ENCODE measurements at places on chromosomes 1 and 21.
A peak's percentile ranks its signal among the peaks of the same experiment; 100 is the strongest.

- no peak for DNase-seq
Observed at GRCh38 chr1:184836141-184836540, 81.5 kb upstream of the EDEM3 start.

- no peak for DNase-seq
Observed at GRCh38 chr1:185402930-185403329, 85.9 kb upstream of the IVNS1ABP start.

GRCh38 chr1:153790966-153791647 lies 15.9 kb downstream of the SLC27A3 start:
- no peak for DNase-seq

GRCh38 chr1:211612786-211613107 lies 33.8 kb upstream of the SLC30A1 start:
- no peak for DNase-seq

- peak; percentile 95 for DNase-seq
Observed at GRCh38 chr1:201597551-201598230, 58.8 kb downstream of the NAV1 start.

DNA sequence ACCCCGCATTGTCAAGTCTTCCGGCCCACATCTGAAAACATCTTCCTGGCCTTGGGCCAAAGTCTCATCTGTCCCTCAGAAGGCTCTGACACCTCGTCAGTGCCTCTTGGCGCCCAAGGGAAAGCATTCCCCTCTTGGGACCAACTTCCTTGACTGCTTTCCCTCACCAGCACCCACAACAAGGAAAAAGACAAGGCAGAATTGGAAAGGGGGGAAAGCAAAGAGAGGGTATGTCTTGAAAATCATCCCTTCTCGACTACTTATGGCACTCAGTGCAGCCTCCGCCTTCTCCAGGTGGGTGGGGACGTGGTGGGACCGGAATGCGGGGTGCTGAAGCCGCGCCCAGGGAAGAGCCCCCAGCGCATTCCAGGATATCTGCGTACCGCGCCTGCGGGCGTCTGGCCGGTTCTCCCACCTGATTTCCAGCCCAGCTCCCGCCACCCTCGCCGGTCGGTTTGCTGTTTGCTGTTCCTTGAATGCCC lies 554 bp upstream of the SLC39A1 start:
- DNase-seq = no peak

DNA sequence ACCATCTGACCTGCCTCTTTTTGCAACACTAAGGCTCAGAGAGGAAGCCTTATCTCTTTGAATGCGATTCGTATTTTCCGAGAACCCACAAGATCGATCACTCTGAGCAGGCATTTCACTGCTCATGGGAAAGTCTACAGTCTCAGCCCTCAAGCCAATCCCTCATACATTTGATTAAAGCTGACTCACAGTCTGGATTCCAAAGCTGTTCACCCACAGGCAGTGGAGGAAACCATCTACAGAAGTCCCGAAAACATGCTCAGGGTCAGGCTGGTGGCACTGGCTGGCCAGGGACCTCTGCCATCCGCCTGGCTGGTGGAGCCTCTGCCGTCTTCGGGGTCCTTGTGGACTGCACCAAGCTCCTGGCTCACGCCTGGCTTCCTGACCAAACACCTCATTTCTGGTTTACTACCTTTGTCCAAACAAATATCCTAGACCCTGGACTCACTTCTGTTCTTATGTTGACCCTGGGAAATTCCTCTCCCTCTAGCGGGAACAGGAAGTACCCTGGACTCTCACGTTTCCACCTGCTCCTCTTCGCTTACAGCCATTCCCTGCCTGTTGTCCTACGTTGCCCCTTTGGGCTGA lies 650.0 kb downstream of the SMYD3 start:
- no peak for DNase-seq

- DNase-seq = no peak
Observed at GRCh38 chr1:14222086-14222485, 376.4 kb upstream of the KAZN start.

DNA sequence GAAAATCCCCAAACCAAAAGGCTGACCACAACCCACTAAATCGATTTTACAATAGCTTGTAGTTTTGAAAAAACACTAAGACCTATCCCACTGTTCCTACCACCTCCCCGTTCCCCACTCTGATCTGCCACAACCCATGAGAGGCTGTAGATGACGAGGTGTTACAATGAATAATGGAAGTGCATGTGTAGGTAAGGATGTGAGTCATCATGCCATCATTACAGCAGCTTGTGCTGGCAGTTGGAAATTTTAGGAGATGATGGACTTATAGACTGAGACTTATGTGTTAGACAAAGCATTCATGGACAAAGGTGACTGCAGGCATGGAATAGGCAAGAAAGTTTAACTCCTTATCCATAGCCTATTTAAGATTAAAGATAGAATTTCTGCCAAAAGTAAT lies 184.7 kb upstream of the CACYBP start:
- no peak for DNase-seq

- no peak for DNase-seq
Observed at GRCh38 chr1:232585486-232585885, 44.4 kb downstream of the SIPA1L2 start.

DNA sequence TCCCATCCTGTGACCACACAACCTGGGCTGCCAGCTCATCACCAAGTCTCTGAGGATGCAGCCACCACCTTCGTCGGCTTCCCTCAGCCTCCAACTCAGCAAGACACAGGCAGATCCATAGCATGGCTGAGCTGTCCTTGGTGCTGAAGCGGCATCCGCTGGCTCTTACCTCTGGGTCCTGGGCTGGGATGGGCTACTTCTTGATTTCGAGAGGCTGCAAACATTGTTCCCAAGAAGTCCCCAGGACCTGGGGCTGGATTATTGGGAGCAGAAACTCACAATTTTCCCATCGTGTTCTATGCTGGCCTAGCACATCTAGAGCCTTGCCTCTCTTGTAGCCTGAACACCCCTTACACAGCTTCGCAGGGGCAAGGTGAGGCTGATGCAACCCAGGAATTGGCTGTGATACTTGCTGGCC lies 24.9 kb upstream of the C1QA start:
- no peak for DNase-seq

DNA sequence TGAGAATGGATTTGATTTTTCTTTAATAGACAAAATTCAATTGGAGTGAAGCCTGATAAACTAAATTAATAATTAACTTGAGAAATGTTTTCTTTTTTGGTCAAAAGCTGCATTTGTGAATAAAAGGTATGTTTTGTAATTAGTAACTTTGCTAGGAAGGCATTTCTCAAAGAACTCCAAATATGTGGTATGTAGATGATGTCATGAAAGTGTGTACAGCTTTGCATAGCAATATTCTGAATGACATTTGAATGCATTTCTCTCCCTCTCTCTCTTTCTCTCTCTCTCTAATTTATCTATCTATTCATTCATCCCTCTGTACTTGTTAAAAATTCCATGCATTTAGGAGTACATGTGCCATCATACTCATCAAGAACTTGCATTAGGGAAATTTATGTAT lies 109.1 kb upstream of the ADAMTS5 start:
- no peak for DNase-seq

DNA sequence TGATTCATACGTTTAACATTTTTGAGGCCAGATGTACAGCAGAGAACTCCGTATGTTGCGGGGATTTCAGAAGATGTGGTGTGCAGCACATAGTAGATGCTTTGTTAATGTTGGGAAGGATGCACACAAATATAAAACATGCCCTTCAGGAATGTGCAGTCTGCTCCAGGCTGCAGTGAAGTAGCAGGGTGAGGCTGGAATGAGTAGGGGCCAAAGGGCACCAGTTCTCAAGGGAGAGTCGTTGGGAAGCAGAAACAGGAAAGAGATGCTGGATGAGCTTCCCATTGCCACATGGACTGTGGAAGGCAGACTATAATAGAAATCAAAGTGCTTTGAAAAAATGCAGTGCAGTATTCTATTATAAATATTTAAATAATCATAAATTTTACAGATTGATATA lies 126.9 kb downstream of the NOS1AP start:
- no peak for DNase-seq

GRCh38 chr1:68166348-68166747 lies 66.0 kb downstream of the WLS start:
- DNase-seq = peak; percentile 16

- peak; percentile 55 for DNase-seq
Observed at GRCh38 chr21:46184625-46185555, 631 bp upstream of the SPATC1L start.

GRCh38 chr1:229669333-229669732 lies 43.3 kb downstream of the URB2 start:
- DNase-seq = no peak

DNA sequence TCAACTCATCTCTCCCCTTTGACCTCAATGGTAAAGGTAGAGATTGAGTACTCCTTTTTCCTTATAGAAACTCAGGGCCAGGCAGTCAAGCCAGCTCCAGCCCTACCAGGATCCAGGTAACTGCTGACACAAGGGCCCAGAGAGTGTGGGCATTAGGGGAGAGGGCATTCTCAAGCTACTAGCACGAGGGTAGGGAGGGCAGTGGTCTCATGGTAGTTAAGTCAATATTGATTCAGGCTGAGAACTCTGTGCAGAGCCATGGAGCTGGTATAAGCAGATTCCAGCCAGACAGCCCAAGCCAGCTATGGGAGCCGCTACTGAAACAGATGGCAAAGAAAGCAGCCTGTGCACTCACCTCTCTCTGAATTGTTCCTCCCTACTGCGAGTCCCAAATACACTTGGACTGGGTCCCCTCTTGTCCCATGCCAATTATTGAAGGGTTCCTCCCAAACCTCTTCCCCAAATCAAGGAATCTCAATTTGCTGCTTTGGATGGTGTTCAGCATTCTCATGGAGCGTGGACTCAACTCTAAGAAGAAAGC lies 2.8 kb downstream of the PI4KB start:
- no peak for DNase-seq

- DNase-seq = no peak
Observed at GRCh38 chr1:182527680-182528079, 61.4 kb downstream of the RNASEL start.

DNA sequence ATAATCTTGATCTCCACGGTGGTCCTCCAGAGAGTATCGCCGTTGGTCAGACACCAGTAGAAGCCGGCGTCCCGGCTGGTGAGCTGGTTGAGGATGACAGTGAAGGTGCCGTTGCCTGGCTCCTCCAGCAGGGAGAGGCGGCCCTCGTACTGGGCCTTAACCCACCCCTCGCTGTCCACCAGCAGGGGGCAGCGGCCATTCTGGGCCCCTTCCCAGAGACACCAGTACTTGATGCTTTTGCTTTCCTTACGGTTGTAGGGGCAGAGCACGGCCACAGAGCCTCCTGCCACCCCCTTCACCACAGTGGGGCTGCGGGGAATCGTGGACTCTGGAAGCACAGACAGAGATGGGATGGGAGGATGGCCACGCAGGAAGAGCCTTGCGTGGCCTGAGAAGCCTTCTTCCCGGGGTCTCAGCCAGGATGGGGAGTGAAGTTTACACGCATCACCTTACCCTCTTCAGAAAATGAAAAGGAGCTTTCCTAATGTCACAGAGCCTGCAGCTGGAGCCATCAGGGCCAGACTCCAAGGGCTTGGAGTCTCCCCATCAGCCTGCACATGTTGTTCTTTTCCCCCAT lies 10.7 kb downstream of the PIGR start:
- no peak for DNase-seq

- no peak for DNase-seq
Observed at GRCh38 chr1:16946646-16947045, 24.9 kb downstream of the CROCC start.

DNA sequence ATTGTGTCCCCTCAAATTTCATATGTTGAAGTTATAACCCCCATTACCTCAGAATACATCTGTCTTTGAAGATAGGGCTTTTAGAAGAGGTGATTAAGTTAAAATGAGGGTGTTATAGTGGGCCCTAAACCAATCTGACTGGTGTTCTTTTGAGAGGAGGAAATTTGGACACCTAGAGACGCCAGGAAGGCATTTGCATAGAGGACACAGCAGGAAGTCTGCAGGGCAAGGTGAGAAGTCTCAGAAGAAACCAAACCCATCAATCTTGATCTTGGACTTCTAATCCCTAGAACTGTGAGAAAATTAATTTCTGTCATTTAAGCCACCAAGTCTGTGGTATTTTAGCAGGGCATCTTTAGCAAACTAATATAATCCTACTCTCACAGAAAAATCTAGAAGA lies 13.0 kb downstream of the GOLPH3L start:
- DNase-seq = no peak

DNA sequence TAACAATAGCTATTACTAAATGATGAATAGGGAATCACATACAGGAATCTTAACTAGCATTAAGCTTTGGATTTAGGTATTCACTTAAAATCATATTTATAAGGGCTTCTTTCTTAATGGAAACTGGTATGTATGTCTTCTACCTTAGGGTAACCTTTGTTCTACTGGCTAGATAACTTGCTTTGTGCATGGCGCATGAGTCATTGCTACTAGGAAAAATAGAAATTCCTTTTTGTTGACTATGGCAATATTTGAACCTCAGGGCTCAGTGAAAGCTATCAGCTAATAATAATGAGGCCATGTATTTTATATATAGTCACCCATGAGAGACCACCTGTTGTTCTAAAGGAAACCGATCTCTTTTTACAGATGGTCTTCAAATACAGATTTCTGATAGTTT lies 72.5 kb downstream of the RPS6KC1 start:
- DNase-seq = no peak

- DNase-seq = no peak
Observed at GRCh38 chr1:213017447-213018273, 2.0 kb upstream of the ANGEL2 start.

GRCh38 chr1:165851034-165851658 lies 23.7 kb downstream of the UCK2 start:
- DNase-seq = no peak

DNA sequence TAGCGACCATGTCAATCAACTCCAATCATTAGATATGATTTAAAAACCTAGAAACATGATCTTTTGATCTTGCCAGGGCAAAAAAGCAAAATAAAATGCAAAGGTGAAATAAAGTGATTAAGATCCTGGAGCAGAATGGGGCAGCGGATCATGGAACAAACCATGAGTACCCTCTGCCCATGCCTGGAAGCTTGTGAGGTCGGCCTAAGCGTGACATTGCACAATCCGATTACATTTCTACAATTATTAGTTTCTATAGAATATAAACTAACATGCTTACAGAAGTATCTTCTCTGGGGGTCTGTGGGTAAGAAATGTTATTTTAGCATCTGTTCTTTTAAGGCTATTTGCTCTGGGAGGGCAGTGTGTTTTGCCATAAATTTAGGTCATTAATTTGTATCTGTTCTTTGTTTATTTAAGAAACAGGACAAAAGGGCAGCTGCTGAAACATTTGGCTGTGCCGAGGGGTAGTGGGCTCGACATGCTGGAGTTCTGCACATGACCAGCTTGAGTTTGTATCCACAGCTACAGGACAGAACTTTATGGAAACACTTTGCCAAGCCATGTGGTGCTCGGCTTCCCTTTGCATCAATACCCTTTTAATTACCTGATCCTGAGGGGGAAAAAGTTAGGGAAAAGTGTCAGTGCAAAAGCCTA lies 55.9 kb downstream of the ZBTB18 start:
- DNase-seq = no peak

- no peak for DNase-seq
Observed at GRCh38 chr21:14916676-14917141, 148.1 kb downstream of the NRIP1 start.

Measured in NCI-H510A (cell line).